ENCODE measurements at places on chromosomes 3 and 15. TPM values are rescaled to one million over a fixed set of nuclear protein-coding genes. Genes with fewer than 3 reads are reported as not detected.

GRCh38 chr3:84108442-84108971 lies 850.3 kb upstream of the CADM2 start:
- no peaks in the 10 kb centered on the region for H3K27me3 ChIP-seq
- no peak for DNase-seq
- H3K4me1 ChIP-seq: no peaks in the 10 kb centered on the region
- H3K27ac ChIP-seq: no peak overlapping the region

DNA sequence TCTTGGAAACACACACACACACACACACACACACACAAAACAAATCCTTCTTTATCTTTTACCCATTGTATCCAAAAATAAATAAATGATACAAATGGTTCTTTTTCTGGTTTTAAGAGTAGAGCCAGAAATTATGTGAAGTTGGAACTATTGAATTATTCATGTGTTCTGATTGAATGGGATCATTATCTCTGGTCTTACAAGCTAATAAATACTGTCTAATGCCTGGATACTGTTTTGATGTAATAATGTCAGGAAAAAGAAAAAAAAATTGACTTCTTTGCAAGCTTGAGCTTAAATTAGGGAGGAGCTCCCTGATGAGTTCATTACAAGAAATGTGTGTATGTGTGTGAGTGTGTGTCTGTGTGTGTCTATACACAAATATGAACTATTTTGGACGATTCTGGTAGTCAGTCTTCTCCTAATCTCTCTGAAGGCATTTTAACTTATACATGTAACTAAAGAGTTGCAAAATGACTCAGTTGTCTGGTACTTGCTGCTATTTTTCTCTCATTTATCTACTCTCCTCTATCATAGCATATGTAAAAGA lies 507.2 kb upstream of the AGTR1 start:
- no peaks in the 10 kb centered on the region for H3K4me1 ChIP-seq
- no peak overlapping the region for H3K4me3 ChIP-seq
- no peaks in the 10 kb centered on the region for H3K36me3 ChIP-seq
- H3K27ac ChIP-seq: no peak overlapping the region

DNA sequence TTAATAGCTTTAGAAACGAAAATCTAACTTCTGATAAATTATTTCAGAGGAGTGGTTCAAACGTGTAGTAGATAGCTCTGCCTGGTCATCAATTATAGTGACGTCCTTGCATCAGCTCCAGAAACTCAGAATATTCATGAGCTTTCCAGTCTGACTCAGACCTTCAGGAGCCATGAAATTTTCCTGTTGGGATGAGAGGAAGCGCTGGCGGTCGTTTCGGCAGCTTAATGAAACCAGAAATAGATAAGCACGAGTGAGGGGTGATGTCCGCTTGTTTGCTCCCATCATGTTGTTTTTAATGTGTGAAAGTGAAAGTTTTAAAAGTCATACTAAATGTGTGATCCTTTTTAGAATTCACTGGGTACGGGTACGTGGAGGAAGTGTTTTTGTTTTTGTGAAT lies 141.1 kb downstream of the PGPEP1L start:
- H3K27ac ChIP-seq: peak overlapping the region; percentile 64
- H3K36me3 ChIP-seq: no peaks in the 10 kb centered on the region
- H3K27me3 ChIP-seq: no peaks in the 10 kb centered on the region
- no peak overlapping the region for H3K4me3 ChIP-seq
- no peak for DNase-seq

DNA sequence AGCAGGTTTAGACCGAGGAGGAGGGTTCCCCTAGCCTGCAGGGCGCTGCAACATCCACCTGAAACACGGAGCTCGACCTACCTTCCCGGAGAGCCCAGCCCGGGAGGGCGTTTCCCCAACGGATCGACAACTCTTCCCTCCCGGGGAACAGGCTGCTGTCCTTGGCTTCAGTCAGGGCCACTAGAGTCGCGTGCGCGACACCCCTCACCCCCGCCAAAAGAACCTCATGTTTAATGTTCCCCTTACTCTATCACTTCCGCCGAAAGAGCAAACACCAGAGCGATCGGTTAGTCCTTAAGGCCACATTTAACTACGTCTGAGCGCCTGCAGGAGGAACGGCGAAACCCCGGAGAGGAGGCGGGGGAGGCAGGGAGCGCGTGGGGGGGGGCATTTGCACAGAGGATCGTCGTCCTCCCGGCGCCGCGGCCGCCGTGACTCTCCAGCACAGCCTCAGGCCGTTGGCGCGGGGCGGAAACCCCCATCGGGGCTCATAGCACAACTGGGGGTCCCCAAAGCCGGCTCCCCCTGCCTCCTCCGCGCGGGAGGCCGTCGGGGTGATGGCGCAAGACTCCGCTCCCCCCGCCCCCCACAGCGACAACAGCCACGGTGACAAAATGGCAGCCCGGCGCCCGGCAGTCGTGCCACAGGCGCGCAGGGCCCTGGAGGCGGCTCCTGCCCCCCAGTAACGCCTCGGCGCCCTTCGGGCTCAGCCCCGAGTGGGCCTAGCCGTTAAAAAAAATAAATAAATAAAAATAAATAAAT lies 3.2 kb downstream of the ANP32A start:
- peaks cover 17% of the 10 kb centered on the region for H3K4me1 ChIP-seq
- peak; percentile 70 for DNase-seq
- H3K4me3 ChIP-seq: peak overlapping the region; percentile 94
- no peaks in the 10 kb centered on the region for H3K27me3 ChIP-seq
- H3K36me3 ChIP-seq: no peaks in the 10 kb centered on the region

GRCh38 chr3:143786219-143787191 lies 61.8 kb downstream of the SLC9A9 start:
- no peaks in the 10 kb centered on the region for H3K27me3 ChIP-seq
- no peaks in the 10 kb centered on the region for H3K4me1 ChIP-seq
- peak overlapping the region; percentile 41 for H3K27ac ChIP-seq

GRCh38 chr3:46713898-46714552 lies 3.6 kb downstream of the PRSS50 start:
- H3K27me3 ChIP-seq: peaks cover 16% of the 10 kb centered on the region
- no peak overlapping the region for H3K4me3 ChIP-seq
- H3K36me3 ChIP-seq: no peaks in the 10 kb centered on the region
- DNase-seq: no peak
- H3K4me1 ChIP-seq: no peaks in the 10 kb centered on the region

GRCh38 chr15:31367021-31367729 lies 40.5 kb downstream of the KLF13 start:
- peaks cover 90% of the 10 kb centered on the region for H3K4me1 ChIP-seq
- peak overlapping the region; percentile 86 for H3K27ac ChIP-seq
- DNase-seq: no peak

DNA sequence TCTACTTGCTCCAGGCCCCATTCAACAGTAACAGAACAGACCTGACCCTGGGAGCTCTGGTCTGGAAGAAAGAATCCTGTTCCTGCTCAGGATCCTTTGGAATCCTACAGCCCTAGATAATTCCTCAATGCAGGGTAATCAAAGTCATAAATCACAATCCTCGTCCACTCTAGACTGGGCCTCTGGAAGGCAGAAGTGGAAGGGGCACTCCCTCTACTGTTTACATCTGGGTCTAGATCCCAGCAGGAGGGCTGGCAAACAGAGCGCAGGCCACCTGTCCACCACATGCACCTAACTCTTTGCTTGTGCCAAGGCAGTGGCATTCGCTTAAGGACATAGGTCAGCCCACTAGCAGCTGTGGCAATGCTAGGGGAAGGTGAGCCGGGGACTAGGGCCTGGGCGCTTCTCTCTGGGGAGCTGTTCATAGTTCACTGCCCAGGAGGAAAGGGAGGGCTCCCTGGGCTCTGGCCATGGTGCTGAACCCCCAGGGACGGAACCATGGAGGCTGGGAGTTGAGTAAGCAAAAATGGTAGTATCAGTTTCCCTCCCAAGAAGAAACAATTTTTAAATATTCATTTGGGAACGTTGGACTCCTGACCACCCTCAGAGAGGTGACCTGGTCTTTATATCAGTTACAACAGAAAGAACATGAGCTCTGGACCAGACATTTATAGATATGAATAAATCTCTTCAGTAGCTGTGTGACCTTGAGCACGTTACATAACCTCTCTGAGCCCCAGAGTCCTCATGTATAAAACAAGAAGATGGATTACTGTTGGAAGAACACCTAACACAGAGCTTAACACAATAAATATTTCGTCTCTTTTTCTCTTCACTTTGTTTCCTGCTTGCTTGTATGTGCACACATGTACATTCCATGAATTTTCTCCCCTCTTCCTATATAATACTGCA lies 90.2 kb downstream of the NTRK3 start:
- DNase-seq: no peak
- H3K4me3 ChIP-seq: no peak overlapping the region
- H3K4me1 ChIP-seq: no peaks in the 10 kb centered on the region
- no peaks in the 10 kb centered on the region for H3K27me3 ChIP-seq
- no peak overlapping the region for H3K27ac ChIP-seq

- no peaks in the 10 kb centered on the region for H3K36me3 ChIP-seq
- no peak overlapping the region for H3K4me3 ChIP-seq
- no peak for DNase-seq
- no peaks in the 10 kb centered on the region for H3K27me3 ChIP-seq
- H3K4me1 ChIP-seq: no peaks in the 10 kb centered on the region
Measured at GRCh38 chr3:150520408-150520807, 25.9 kb downstream of the SERP1 start.

ST8SIA2 gene
- total RNA-seq: 7.6 TPM

MESP2 gene
- total RNA-seq: 0.21 TPM

NOX5 gene
- total RNA-seq: not detected

Data from heart right ventricle (tissue), 16 donors.